ENCODE measurements at places on chromosomes 7 and 10.
A peak's percentile ranks its signal among the peaks of the same experiment; 100 is the strongest.

GRCh38 chr10:97922022-97922758 lies 72.5 kb downstream of the GOLGA7B start:
- no peak for DNase-seq

- peak; percentile 10 for DNase-seq
Observed at GRCh38 chr7:27940341-27940740, 200.4 kb downstream of the TAX1BP1 start.

- no peak for DNase-seq
Observed at GRCh38 chr7:73954181-73954580, 73.8 kb upstream of the ELN start.

DNA sequence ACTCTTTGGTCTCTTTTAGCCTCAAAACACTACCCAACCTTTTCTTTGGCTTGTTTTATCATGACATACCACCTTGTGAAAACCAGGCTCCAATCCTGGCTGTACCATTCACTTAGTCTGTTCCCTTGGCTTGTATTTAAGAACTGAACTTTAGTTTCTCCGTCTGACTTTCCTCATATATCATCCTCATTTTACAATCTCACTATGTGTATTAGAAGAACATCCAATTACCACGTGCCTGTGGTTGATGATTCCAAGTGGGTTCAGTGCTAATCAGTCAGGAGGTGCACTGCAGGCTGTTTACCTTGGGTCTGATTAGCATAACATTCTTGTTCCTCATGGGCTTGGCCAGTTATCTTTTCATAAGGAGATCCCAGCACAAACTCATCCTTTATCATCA lies 144.8 kb upstream of the KLF14 start:
- DNase-seq, result no peak

DNA sequence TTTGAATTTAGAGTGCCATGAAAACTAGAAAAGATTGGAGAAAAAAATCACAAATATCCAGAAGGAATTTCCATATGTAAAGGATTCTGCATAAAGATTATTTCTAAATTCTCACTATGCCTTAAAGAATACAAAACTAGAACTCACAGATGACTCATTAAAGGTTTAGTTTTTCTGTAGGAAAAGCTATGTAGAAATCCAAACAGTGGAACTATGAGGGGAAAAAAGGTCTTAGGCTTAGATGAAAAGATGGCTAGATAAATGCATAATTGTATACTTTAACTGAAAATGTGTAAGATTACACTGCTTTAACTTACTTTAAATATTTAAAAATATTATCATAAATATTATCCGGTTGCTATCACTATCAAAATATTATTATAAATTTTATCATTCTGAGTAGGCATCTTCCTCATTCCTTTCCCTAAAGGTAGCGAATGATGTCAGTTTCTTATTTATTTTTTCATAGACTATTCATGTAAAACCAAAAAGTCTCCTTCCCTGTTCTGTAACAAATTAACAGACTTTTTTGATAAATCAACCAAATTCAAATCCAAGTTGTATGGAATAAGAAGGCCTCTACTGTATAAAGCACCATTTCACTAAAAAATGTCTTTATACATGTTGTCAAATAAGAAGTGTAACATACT lies 69.1 kb upstream of the COMTD1 start:
- DNase-seq, result no peak

DNA sequence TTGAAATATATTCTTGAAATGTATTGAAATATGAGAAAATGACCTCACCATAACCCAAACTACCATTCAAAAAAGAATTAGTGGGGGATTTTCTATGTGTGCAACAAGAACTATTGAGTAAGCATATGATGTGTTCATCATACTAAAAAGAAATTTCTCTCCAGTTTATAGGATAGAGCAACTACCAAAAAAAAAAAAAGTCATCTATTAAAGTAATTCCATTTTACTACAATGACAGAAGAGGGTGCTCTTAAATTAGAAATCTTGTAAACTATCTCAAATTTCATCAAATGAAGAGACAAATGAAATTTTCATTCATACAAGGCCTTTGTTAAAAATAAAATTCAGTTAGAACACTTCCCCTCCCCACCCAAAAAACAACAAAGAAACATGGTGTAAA lies 195.4 kb upstream of the PLXDC2 start:
- no peak for DNase-seq

All from frontal cortex (tissue), 4 donors.